Liver (tissue), 10 donors: ENCODE measurements at places on chromosomes 1 and 21. TPM values are rescaled to one million over a fixed set of nuclear protein-coding genes. Genes with fewer than 3 reads are reported as not detected.

The LIPI gene
- polyA plus RNA-seq, result not detected

The GJA4 gene
- 7.9 TPM for polyA plus RNA-seq

The ARTN gene
- polyA plus RNA-seq, result not detected

The LCA5L gene
- 1.2 TPM for polyA plus RNA-seq

The AGT gene
- 2,582 TPM for polyA plus RNA-seq

The PROK1 gene
- polyA plus RNA-seq, result 0.03 TPM

The NEGR1 gene
- not detected for polyA plus RNA-seq

The OR1C1 gene
- not detected for polyA plus RNA-seq

The AMY1C gene
- polyA plus RNA-seq, result not detected

The VWA1 gene
- polyA plus RNA-seq, result 81.3 TPM

The BCAN gene
- polyA plus RNA-seq, result 0.02 TPM

The CCDC27 gene
- not detected for polyA plus RNA-seq
